Activated naive CD8-positive, alpha-beta T cell treated with anti-CD3 and anti-CD28 coated beads for 36 hours (primary cell): ENCODE measurements at places on chromosomes 1 and 21.

GRCh38 chr21:35352066-35352770, 303.1 kb upstream of the RUNX1 start:
- DNase-seq = no peak

GRCh38 chr1:78490861-78491450, at the start of gene PTGFR:
TSS of gene PTGFR (plus strand) at chr1:78490974. CDS start at chr1:78492744, 1,770 bp downstream.
- DNase-seq = no peak

DNA sequence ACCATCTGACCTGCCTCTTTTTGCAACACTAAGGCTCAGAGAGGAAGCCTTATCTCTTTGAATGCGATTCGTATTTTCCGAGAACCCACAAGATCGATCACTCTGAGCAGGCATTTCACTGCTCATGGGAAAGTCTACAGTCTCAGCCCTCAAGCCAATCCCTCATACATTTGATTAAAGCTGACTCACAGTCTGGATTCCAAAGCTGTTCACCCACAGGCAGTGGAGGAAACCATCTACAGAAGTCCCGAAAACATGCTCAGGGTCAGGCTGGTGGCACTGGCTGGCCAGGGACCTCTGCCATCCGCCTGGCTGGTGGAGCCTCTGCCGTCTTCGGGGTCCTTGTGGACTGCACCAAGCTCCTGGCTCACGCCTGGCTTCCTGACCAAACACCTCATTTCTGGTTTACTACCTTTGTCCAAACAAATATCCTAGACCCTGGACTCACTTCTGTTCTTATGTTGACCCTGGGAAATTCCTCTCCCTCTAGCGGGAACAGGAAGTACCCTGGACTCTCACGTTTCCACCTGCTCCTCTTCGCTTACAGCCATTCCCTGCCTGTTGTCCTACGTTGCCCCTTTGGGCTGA, 650.0 kb downstream of the SMYD3 start:
- no peak for DNase-seq

DNA sequence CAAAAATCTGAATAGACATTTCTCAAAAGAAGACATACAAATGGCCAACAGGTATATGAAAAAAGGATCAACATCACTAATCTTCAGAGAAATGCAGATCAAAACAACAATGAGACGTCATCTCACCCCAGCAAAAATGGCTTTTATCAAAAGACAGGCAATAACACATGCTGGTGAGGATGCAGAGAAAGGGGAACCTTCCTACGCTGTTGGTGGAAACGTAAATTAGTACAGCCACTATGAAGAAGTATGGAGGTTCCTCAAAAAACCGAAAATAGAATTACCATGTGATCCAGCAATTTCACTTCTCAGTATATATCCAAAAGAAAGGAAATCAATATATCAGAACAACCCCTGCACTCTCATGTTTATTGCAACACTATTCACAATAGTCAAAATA, 65.1 kb upstream of the ATP1B1 start:
- DNase-seq = no peak

- no peak for DNase-seq
Measured at GRCh38 chr1:37947364-37947763, 511 bp upstream of the INPP5B start.

GRCh38 chr1:26733982-26734381, 38.2 kb downstream of the ARID1A start:
- no peak for DNase-seq

DNA sequence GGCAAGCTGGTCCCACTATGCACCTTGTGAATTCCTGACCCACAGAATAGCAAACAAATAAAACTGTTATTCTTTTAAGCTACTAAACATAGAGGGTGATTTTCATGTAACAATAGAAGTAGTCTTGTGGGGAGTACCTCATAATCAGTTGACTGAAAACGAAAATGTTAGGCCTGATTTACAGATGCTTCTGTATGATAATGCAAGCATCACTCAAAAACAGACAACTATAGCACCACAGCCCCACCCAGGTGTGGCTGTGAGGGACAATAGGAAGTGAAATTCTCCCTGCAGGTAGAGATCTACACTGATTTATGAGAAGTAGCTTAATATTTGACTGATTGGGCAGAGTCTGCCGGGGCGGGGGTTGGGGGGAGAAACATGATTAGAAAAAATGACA, 26.5 kb upstream of the KRTAP19-8 start:
- DNase-seq = no peak

- DNase-seq = no peak
Measured at GRCh38 chr1:6834366-6834765, 49.1 kb downstream of the CAMTA1 start.

- DNase-seq = no peak
Measured at GRCh38 chr1:100780814-100781213, 61.3 kb downstream of the VCAM1 start.

- peak; percentile 15 for DNase-seq
Measured at GRCh38 chr21:32712043-32712442, 15.8 kb downstream of the SYNJ1 start.

DNA sequence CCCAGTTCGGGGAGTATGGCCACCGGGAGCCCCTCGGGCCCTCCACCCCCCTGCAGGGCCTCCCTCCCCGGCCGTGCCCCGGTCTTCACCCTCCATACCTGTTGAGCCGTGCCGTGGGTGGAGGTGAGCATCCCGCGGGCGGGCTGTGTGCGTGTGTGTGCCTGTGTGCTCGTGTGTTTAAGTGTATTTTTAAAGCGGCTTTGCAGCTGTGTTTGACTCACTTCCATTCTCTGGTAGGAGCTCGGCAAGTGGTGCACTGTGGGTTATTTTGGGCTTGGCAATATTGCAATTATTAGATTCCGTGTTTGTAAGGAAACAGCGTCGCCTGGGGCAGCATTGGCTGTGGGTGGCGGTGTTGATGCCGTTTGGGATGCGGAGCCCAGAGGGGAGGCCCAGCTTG, 20.3 kb upstream of the PLCH2 start:
- no peak for DNase-seq

DNA sequence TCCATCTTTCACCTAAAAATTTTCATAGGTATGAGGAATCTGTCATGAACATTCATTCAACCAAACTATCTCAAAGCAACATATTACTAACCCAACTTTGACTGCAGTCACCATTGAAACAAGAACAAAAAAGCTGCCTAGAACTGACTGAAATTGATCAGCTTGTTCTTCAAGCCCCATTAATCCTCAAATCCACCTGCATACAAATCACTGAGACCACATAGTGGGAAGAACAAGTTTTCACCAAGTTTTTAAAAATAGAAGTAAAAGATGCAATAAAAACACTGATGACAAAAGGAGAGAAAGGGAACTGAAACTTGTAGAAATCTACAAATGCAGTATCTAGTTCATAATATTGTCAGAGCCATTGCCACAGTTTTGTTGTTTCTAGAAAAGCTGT, 6.1 kb downstream of the SORT1 start:
- DNase-seq = no peak

GRCh38 chr21:23524685-23525084, 2082.6 kb downstream of the MRPL39 start:
- no peak for DNase-seq

GRCh38 chr1:42424201-42424600, 31.6 kb downstream of the ZMYND12 start:
- DNase-seq = no peak

DNA sequence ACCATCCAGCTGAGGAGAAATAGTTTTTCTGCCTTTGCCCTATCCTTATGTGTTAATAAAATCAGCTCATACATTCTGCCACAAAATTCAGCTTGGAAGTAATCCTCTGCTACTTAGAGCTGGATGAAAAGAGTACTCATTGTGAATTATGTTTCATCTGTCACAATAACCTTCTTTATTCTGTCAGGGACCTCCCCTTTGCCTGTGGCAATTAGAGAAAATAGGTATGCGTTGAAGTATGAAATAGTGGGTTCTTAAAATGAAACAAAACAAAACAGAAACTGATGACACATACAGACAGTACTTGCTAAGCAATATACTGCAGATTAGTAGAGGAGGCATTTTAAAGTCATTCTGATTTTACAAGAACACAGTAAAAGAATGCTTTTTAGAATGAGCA, 578.5 kb downstream of the USP25 start:
- DNase-seq = no peak

GRCh38 chr1:182495002-182495401, 45.1 kb downstream of the RGSL1 start:
- no peak for DNase-seq

GRCh38 chr1:37410105-37410504, 64.3 kb upstream of the ZC3H12A start:
- DNase-seq = peak; percentile 23
